Stimulated activated CD8-positive, alpha-beta memory T cell treated with anti-CD3 and anti-CD28 coated beads, Interleukin-15, amount 100 ng/mL, for 4 hours (primary cell): ENCODE measurements at places on chromosomes 2 and 18.

DNA sequence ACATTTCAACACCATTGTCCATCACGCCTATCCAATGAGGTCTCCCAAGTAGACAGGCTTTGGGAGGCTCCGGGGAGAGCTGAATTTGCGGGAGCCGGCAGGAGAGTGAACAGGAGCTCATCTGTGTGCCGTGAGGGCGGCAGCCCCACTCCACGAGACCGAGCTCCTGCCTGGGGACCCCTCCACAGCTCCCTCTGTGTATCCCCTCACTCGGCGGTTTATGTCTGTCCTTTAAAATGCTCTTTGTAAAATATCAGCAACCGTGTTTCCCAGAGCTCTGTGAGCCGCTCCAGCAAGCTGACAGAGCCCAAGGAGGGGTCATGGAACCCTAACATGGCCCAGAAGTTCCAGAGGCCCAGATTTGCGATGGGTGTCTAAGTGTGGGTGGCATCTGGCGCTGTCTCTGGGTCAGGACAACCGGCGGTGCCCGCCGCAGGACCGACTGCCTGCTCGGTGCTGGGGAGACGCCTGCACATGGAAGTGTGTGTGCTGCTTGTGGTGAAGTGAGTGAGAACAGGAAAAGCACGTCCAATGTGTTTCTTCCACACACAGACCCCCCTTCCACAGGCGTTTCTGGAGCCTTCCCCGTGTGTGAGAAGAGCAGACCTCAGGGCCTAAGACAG is 34.8 kb downstream of the SLC66A2 start:
- DNase-seq, result no peak

DNA sequence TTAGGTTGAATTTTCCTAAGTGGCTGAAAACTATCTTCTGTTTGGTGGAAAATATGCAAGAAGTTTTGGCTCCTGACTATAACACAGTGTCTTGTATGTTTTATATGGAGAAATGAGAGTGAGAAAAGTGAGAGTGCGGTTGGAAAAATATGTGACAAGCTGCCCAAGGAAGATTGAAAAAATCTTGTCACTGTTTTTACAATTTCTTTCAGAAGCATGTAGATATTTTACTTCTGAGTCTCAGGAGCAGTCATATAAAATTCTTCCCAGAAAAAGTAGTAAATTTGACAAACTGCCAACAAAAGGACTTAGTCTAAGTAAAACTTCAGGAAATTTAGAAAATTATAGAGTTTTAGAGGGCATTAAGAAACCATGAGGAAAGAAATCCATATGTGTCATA is 19.4 kb upstream of the RMND5A start:
- DNase-seq, result no peak

DNA sequence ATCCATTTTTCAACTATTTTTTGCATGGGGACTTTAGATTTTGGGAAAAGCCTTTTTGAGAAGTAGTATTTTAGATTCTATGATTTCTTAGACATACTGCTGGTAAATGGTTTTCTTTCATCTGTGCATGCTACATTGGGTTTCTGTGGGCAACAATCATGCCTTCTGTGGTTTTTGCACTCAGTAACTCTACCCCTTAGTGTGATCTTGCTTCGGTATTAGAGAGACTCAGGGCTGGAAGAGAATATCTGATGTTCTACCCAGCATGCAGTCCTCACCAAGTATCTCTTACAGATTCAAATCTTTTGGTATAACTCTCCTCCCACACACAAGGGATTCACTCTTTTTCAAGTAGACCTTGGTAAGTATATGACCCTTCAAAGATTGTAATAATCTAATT is 183.0 kb downstream of the PMAIP1 start:
- DNase-seq, result no peak

GRCh38 chr2:112924821-112925220 is 13.9 kb downstream of the IL37 start:
- DNase-seq, result no peak

GRCh38 chr2:112821142-112821541 is 15.4 kb downstream of the IL1B start:
- no peak for DNase-seq

GRCh38 chr18:50749421-50749820 is 70.4 kb downstream of the MRO start:
- no peak for DNase-seq

- no peak for DNase-seq
Measured at GRCh38 chr2:7358865-7359447, 441.7 kb downstream of the RNF144A start.

GRCh38 chr2:69279931-69280681 is 106.9 kb downstream of the GFPT1 start:
- DNase-seq, result no peak

DNA sequence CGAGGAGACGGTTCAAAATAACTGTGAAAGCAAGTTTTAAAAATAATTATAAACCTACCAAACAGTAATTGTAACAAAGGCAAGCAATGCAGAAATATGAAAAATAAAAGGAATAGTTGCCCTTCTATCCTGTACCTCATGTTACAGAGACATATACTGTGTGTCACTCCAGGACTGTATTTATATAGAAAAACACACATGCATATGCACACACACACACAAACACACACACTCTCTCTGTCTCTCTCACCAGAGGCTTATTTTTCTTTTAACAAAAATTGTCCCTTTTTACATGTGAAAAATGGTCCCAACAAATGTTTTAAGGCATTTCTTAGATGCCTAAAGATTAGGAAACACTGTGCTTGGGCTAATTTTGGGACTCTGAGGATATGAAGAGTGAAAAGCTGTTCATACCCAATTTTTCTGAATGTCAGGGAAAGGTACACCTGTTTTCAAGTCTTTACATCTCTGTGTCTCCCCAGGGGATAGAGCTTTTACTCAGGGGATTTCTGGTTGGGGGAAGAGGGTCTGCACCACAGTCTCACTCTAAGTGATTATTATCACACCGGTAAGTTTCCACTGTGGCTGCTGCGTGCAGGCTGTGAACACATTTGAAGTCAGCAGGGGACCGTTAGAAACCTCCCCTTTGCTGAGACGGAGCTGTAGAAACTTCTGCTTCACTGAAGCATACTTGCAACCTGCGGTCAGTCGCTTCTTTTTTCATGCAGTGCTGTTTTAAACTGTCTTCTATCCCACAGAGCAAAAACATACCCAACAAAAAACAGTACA is 51.4 kb upstream of the SPAG16 start:
- DNase-seq, result peak; percentile 5

GRCh38 chr2:222707689-222708273 is 36.3 kb downstream of the MOGAT1 start:
- no peak for DNase-seq

DNA sequence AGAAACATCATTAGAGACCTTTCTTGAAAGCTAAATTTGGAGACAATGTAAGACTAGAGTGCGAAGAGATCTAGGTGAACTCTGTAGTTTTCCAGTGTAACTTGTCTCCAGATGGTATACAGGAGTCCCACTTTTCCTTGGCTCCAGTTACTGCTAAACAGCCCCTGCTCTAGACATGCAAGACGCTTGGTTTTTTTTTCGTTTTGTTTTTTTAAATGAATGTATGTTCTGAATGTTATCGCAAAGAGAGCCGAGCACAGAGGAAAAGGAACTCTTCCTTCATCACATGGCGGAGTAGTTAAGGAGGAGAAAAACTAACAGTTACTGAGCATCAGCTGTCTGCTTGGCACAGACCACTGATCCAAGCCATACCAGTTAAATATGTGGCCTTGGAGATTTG is 2.4 kb downstream of the RALB start:
- no peak for DNase-seq

GRCh38 chr2:65404988-65405697 is 27.3 kb downstream of the SPRED2 start:
- DNase-seq, result no peak

DNA sequence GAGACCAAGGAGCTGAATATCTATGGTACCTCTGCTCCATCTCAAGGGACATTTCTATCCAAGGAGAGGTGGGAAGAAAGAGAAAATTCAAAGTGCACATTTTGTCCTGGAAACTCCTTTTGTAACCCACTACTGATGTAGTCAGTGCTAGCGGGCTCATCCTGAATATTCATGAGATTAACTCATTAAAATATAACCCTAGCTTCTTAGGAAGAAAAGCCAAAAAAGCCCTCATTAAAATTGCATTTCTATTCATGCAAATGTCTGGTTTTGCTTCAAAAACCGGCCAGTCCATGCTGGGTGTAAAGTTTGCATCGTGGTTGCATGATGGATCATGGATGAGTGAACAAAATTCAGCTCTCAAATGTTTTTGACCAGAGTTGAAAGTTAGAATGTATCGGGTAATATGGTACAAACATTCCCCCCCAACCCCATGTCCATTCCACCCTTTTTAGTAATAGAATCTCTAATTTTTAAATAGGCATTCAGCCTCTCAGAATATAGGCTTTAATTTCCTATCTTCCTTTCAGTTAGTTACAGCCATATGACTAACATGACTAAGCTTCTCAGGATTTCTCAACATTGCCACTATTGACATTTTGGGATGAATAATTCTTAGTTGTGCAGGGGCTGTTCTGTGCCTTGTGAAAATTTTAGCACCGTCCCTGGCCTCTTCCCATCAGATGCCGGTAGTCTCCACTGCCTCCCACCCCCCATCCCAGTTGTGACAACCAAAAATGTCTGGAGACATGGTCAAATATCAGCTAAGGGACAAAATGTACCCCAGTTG is 104.2 kb upstream of the RND3 start:
- DNase-seq, result no peak

GRCh38 chr2:71546777-71547281 is 93.5 kb downstream of the DYSF start:
- DNase-seq, result no peak

DNA sequence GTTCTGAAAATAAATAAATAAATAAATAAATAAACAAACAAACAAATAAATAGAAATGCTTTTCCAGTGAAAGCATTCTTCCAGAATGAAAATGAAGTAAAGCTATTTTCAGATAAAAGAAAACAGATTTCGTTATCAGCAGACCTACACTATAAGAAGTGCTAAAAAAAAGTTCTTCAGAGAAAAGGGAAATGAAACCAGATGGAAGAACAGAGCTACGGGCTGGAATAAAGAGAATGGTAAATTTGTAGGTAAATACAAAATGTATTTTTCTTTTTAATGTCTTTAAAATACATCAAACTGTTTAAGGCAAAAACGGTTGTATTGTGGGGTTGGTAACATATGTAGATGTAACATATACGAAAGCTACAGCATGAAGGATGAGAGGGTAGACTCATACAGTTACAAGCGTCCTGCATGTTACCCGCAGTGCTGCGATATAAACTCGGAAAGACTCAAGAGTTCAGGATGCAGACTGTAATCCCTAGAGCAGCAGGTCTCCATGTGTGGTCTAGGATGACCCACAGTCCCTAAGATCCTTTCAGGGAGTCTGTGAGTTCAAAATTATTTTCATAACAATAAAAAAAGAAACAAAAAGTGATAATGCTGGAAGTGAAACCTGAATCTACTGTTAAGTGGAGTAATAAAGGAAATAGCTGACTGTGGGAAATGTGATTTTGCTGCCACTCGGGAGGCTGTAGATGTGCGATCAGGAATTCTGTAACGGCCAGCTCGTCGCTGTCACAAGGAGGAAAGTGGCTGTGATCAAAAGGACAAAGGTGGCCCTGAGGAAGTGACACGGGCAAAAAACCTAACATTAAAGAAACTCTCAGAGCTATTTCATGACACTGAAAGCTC is 5.3 kb upstream of the RAB12 start:
- DNase-seq, result no peak

- DNase-seq, result no peak
Measured at GRCh38 chr2:201471732-201472393, 20.3 kb downstream of the STRADB start.

GRCh38 chr2:187581125-187581896 is 27.1 kb upstream of the TFPI start:
- no peak for DNase-seq

DNA sequence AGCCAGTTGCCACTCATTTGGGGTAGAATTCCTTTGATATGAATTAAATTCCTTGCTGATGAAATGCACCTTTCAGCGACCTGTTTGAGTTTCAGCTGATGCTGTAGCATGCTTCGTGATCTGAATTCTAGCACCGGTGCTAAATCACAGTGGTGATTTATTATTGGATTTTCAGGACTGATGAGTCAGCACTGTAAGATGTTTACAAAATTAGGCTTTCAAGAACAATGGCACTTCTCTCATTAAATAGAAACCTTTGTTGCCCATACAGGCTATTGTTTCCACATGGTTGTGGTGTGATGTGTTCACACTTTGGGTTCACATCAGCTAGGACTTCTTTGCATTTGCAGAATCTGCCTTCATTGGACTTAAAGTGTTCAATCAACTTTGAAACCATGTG is 687.7 kb downstream of the ARHGAP15 start:
- no peak for DNase-seq

- DNase-seq, result no peak
Measured at GRCh38 chr2:23803264-23803964, 123.5 kb downstream of the ATAD2B start.

DNA sequence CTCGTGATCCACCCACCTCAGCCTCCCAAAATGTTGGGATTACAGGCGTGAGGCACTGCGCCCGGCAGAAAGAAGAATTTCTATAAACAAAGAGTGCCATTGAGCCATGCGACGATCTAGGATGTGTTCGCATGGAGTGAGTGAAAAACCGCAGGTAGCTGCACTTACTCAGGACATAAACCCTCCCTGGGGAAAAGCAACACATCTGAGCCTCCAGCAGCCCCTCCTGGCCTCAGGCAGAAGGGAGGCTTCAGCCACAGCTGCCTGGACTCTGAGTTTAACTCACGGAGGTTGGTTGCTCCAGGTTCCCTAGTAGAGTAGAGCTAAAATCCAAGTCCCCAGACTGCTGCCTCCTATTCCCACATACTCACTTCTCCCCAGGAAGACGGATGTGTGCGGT is 11.3 kb upstream of the STK25 start:
- DNase-seq, result no peak

GRCh38 chr2:238448031-238448955 is 21.6 kb downstream of the ASB1 start:
- no peak for DNase-seq

DNA sequence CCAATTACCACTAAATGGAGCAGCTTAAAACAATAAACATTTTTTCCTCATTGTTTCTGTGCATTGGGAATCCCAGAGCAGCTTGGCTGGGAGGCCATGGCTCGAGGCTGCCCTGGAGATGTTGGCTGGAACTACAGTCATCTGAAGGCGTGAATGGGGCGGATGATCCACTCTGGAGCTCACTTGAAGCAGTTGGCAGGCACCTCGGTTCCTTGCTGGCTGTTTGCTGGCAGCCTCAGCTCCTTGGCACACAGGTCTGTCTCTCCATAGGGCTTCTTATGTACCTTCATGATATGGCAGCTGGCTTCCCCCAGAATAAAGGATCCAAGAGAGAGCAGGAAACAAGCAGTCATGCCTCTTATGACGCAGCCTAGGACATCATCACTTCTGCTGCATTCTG is 227.0 kb upstream of the COPS8 start:
- DNase-seq, result no peak

GRCh38 chr18:23032030-23032582 is 99.0 kb downstream of the RBBP8 start:
- no peak for DNase-seq

- DNase-seq, result no peak
Measured at GRCh38 chr2:48249025-48249424, 280.9 kb upstream of the STON1 start.
